ENCODE measurements at places on chromosomes 11 and 22.

DNA sequence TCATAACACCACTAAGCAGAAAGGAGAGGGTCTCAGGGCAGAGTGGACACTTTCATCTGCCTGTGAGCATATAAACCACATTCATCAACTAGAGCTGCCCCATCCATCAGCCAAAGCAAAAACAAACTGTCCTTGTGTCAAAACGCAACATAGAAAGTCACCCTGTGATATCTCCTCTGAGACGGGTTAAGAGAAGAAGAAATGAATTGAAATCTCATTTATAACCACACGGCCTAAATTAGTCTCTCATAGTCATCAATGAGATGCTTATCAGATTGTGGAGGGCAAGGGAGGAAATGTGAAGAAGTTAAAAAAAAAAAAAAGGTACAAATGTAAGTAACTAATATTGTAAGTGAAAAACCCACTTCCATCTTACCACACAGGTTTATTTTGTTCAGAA, 75.7 kb downstream of the SIK3 start:
- DNase-seq, result no peak

DNA sequence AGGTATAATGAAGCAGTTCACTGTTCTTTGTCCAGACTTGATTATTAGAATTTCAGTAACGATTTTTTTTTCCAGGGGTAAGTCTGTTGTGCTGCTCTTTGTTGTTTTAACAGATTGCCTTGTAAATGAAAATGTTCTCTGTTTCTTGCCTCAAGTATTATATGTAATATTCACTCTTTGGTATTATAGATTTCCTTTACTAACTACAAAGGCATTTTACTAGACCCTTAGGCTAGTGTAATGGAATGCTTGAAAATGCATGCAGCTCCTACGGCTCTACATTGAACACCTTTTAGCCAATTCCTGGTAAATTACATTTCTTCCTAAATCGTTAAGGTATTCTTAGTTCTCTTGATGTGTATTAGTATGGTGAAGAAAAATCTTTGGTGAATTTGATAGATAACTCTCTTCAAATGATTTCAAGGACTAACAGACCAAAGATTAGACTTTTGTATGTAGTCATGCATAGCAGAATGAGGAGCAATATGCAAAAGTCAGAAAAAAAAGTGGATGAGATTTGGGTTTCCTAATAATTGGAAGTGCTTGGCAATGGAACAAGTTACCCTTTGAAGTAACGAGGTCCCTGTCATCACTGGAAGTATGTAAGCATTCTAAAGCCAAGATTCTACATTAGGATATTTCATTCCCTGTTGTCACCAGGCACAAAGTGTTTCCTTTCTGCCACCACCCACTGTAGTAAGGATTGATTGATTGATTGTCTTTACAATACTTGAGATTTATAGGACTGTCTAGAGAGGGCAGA, 113.1 kb downstream of the DBX1 start:
- no peak for DNase-seq

GRCh38 chr11:122116591-122116990, 576 bp upstream of the BLID start:
- no peak for DNase-seq

GRCh38 chr11:82229341-82229740, 504.3 kb downstream of the FAM181B start:
- no peak for DNase-seq
